ENCODE measurements at places on chromosomes 6 and 20. TPM values are rescaled to one million over a fixed set of nuclear protein-coding genes. Genes with fewer than 3 reads are reported as not detected.

Gene FAM217A
- total RNA-seq: not detected

Gene FGD2
- 37.1 TPM for total RNA-seq

Gene CCM2L
- 0.78 TPM for total RNA-seq

Gene SAMD3
- total RNA-seq: not detected

DNA sequence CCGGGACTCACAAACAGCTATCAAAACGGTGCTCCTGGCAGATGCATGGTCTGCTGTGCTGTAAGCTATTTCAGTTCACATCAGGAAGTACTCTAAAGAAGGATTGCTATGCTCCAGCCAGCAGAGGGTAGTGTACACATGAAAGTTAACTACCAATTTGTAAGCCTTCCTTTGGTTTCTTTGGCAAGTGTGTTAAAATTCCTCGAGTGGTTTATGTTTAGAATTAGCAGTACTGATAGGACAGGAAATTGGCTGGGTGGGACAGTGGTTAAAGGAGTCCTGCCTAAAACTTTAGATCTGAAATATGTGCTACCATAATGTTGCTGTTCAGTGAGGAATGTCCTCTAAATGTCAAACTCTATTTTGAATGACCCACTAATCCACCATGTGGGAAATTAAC lies 47.4 kb downstream of the TRMT11 start:
- no peak overlapping the region for H3K4me3 ChIP-seq
- H3K27ac ChIP-seq: no peak overlapping the region
- H3K36me3 ChIP-seq: peaks cover 77% of the 10 kb centered on the region
- no peaks in the 10 kb centered on the region for H3K27me3 ChIP-seq

GRCh38 chr20:54078296-54078984 lies 8.0 kb upstream of the BCAS1 start:
- DNase-seq: no peak
- H3K4me3 ChIP-seq: no peak overlapping the region
- no peaks in the 10 kb centered on the region for H3K27me3 ChIP-seq

DNA sequence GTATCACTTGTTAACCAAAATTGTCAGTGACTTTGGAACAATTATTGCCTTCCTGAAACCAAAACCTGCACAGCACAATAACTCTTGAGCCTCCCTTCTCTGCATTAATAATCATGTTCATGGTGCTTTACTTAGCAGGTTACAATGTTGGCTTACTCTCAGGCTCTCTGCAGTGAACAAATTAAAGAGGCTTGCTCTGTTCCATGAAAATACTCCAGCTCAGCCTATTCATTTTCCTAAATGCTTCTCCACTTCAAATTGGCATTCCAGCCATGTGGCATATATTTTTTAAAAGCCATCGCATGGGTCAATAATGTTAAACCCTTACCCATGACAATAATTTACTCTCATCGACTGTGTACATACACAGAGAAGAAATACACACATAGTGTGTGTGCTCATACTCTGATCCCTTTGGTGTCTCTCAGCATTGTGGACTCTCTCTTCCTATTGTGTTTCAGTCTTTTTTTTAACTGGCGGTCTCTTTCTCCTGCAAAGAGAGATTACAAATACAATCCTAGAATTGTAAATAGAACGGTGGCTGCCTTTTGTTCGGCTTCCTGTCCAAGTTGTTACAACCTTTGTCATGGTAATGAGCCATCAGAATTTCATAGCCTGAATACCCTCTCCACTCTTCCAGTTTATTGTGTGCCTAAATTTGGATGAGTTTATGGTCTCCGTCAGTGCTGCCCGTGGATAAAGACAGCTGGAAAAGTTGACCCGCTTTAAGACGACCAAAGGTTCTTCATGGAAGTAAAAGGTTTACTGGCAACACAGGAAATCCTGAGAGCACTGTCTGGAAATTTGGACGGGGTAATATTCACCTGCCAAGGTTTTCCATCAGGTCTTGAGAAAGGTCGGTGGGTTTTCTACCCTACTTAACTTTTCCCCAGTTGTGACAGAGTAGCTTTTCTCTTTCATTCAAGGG lies 263.6 kb downstream of the CD83 start:
- no peaks in the 10 kb centered on the region for H3K27me3 ChIP-seq
- no peak for DNase-seq
- no peak overlapping the region for H3K4me3 ChIP-seq
- no peaks in the 10 kb centered on the region for H3K36me3 ChIP-seq

DNA sequence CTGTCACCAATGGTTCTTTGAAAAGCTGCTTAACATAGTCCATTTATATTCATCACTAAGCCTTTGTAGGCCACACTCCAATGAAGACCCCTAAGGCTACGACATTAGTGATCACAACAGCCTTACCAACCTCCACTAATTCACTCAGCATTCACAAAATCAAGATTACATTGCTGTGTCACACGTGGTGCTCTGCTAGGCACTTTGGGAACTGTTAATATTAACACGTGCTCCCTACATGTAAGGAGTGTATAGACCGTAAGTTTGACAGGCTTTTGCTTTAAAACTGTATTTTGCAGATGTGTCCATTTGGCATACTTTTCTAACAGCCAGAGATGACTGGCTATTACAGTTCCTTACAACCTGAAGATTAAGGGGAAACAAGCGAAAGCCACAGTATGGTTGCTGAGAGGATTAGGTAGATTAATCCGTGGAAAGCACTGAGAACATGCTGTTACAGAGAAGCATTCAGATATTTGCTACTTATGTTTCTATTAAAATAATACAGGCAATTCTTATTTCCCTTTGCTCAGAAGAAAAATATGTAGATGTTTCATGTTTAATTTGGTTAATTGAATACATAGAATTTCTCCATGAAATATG lies 69.7 kb downstream of the SAMD3 start:
- DNase-seq: no peak
- no peak overlapping the region for H3K4me3 ChIP-seq
- 0 out of 2 replicates have a peak, but pooled peaks cover under 1% of the 10 kb centered on the region for H3K27me3 ChIP-seq
- H3K4me1 ChIP-seq: no peaks in the 10 kb centered on the region
- H3K27ac ChIP-seq: no peak overlapping the region

DNA sequence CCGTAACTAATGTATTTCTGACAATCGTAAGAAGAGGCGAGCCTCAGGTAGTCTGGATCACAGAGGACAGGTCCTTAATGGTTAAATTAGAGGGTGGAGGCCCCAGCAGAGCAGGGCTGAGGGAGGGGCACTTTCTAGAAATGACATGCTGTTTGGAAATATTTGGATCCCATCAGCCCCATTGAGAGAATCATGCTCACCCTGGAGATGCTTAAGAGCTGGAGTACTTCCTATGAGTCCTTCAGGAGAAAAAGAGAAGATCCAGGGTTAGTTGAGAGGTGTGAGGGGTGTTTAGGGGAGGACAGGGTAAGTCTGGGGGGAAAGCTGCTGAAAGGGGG lies 123.0 kb downstream of the TCP11 start:
- H3K4me3 ChIP-seq: no peak overlapping the region
- DNase-seq: no peak
- H3K27me3 ChIP-seq: no peaks in the 10 kb centered on the region

- no peaks in the 10 kb centered on the region for H3K27me3 ChIP-seq
- DNase-seq: no peak
- no peak overlapping the region for H3K27ac ChIP-seq
- no peaks in the 10 kb centered on the region for H3K4me1 ChIP-seq
- H3K4me3 ChIP-seq: no peak overlapping the region
Measured at GRCh38 chr6:113147544-113147943, 709.6 kb upstream of the MARCKS start.

DNA sequence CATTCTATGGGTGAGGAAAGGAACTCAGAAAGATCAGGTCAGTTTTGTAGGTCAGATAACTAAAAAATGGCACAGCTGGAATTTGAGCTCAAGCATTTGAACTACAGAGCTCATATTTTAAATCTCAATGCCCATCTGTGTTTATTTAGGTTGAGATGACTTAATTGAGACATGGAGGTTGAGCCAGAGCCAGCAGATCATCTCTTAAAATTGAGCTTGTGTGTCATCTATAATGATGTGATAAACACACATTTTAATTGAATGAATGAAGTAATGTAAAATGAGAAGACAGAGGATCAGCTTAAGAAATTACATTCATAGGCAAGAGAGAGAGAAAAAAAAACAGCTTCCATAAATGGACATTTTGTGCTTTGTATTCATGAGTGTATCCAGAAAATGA lies 3.7 kb downstream of the MANEA start:
- H3K27me3 ChIP-seq: no peaks in the 10 kb centered on the region
- no peak for DNase-seq
- no peak overlapping the region for H3K27ac ChIP-seq
- peaks cover 16% of the 10 kb centered on the region for H3K4me1 ChIP-seq
- H3K36me3 ChIP-seq: peaks cover 24% of the 10 kb centered on the region

Data from Karpas-422 (cell line).